Psoas muscle (tissue), 8 donors: ENCODE measurements at places on chromosomes 11 and 22. TPM values are rescaled to one million over a fixed set of nuclear protein-coding genes. Genes with fewer than 3 reads are reported as not detected.

- no peak for DNase-seq
Observed at GRCh38 chr11:111843661-111844060, 27.7 kb downstream of the ALG9 start.

- DNase-seq: no peak
Observed at GRCh38 chr22:25567251-25567675, 2.8 kb downstream of the GRK3 start.

Gene NEU3
- 4.3 TPM for polyA plus RNA-seq

Gene LDHAL6A
- 0.03 TPM for polyA plus RNA-seq

DNA sequence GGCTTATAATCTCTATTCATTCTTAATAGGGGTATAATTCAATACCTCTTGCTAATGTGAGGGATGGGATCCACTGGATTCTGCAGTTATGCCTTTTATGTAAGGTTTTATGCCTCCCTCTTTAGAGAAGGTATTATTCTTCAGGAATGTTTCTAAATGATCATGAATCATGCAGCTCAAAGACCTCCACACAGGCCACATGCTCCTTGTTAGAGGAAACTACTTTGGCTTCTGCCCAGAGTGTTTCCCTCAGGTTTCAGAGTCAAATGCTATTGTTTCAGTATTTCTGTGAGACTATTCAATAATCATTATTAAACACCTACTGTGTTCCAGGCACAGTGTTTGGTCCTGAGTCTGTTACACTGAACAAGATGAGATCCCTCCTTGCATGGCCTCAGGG, 115.9 kb downstream of the RAB38 start:
- no peak for DNase-seq

Gene PIM3
- 66.4 TPM for polyA plus RNA-seq

GRCh38 chr22:20240447-20240764, 27.7 kb downstream of the RTN4R start:
- no peak for DNase-seq

Gene OR52I2
- not detected for polyA plus RNA-seq

Gene ARHGAP42
- polyA plus RNA-seq: 3.8 TPM

Gene OR51B2
- not detected for polyA plus RNA-seq

Gene PTPRJ
- polyA plus RNA-seq: 0.71 TPM

Gene KCNJ4
- polyA plus RNA-seq: 0.01 TPM

GRCh38 chr11:128116885-128117284, 470.5 kb downstream of the ETS1 start:
- DNase-seq: no peak

- no peak for DNase-seq
Observed at GRCh38 chr22:36366291-36366708, 21.5 kb downstream of the MYH9 start.

Gene CST6
- 18.7 TPM for polyA plus RNA-seq

- no peak for DNase-seq
Observed at GRCh38 chr11:105000797-105001196, 22.2 kb downstream of the CASP5 start.

DNA sequence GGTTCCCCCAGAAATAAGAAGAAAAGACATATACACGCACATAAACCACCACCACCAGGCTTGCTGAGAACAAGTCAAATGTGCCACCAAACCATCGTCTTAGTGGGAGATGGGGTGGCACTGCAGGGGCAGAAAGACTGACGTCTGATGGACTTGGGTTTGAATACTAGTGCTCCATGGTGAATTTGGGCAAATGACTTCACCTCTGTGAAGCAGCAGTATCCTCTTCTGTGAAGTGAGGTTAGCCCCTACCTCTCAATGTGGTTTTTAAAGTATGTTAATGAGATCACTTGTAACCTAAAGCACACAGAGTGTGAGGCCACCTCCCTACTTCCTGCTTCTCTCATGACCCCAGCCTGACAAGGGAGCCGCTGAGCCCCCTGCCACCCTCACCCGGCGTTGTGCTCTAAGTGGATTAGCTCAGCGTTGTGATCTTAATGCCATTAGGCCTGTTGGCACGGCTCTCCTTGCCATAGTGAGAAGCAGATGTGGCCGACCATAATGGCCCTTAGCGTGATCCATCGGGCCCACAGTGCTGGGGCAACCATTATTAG, 14.4 kb downstream of the ZBTB16 start:
- peak; percentile 60 for DNase-seq

Gene SLC6A5
- polyA plus RNA-seq: not detected

Gene GAL3ST3
- not detected for polyA plus RNA-seq

DNA sequence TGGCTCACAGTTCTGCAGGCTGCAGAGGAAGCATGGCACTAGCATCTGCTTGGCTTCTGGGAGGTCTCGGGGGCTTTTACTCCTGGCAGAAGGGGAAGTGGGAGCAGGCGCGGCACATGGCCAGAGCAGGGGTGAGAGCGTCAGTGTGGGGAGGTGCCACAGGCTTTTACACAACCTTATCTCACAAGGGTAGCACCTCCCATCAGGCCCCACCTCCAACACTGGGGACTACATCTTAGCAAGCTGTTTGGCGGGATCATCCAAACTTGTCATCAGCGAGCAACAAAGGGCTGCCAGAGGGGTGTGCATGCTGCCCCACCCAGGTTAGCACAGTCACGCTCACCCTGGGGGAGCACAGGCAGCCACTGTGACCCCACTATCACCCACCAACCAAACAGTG, 18.9 kb upstream of the YPEL1 start:
- peak; percentile 34 for DNase-seq

Gene FXYD6
- polyA plus RNA-seq: 14.8 TPM

- no peak for DNase-seq
Observed at GRCh38 chr11:106021181-106021966, 666 bp downstream of the MSANTD4 start.

- no peak for DNase-seq
Observed at GRCh38 chr22:39972641-39973040, 12.4 kb downstream of the TMA7B start.

Gene CASP1
- polyA plus RNA-seq: 4.5 TPM

DNA sequence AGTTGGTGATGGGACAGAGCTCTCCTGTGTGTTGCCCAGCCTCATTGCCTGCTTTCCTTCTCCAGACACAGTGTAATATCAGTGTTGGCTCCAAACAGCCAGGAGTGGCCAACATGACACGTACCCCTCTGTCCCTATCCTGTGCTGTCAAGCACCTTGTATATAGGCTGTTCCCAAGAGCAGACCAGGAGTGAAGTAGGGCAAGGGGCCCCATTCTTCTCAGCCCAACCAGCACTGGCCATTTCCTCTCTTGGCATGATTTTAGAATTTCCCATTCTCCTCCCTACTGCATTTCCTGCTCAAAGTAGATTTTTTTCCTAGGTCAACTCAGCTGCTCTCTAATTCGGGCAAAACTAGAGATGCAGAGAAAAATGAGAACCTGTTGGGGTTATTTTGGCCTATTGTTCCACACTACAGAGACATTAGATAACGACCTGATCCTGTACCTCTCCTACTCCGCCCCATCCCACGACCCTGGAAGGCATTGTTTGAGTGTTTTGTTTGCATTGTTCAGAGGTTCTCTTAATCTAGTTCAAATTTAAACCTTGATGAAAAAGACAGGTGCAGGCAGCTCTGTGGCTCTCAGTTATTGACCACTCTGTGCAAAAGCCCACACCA, 95.6 kb downstream of the RASSF10 start:
- no peak for DNase-seq

GRCh38 chr11:27451244-27451965, 21.2 kb downstream of the LGR4 start:
- no peak for DNase-seq

GRCh38 chr22:38106814-38107578, 3.5 kb downstream of the BAIAP2L2 start:
- DNase-seq: no peak

- peak; percentile 45 for DNase-seq
Observed at GRCh38 chr22:23841736-23842445, 3.1 kb upstream of the DERL3 start.

Gene LGALS12
- 0.22 TPM for polyA plus RNA-seq

DNA sequence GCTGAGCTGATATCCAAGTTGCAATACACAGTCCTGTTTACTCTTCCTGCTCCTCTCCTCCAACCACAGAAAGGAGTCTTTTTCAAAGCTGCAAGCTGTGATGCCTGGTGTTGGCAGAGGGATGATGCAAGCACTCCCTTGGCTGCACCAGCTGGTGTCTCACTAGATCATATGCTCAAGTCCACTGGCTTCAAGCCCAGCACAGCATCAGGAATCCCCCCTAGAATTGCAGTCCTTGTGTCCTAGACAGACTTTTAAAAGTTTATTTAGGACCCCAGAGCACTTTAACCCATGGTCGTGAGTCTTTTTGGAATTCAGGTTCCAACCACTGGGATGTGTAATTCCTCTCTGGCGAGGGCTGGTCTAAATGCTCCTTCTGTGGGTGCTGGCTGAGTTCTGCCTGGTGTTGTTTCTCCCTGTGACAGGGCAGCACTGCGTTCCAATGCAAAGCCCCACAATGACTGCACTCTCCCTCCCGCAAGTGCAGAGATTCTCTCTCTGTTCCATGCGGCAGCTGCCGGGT, 1.9 kb upstream of the HEPN1 start:
- no peak for DNase-seq

DNA sequence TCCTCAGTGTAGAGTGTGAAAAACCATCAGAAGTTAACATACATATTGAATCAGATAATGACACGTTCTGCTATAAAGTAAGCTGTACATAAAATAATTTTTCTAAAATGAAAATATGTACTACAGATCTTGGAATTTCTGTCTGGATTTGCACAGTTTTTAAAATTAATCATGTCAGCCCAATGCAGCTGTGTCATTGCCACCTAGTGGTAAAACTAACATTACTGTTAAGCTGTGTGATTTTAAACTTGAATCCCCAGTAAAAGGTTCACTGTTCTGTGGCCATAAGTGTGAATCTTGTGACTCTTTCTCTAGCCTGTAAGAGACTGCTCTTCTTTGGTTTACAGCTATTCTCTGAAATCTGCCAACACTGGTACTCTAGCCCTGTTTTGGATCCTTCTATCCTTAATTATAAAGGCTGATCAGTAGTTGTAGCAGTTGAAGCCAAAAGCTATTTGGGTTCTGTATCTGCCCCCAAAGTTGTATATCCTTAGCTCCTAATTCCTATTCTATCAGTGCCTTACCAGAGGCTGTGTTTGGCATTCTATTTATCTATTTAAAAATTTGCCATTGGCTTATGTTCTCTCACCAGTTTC, 4.0 kb downstream of the JRKL start:
- no peak for DNase-seq

Gene CYB5R2
- polyA plus RNA-seq: 0.76 TPM

DNA sequence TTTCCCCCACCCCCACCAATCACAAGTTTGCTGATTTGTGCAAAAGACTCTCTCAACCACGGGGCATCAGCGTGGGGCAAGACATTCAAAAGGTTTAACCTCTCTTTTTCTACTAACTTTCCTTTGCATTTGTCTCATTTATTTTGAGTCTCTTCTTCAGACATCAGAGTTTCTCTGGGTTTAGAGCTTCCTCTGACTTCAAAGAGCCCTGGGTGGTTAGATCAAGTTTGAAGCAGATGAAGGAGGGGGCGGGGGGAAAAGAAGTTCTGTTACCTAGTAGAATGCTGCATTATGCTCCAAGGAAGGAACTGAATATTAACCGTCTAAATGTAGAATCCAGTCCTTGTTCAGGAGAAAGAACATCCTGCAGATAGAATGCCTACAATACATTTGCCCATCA, 24.5 kb downstream of the GAS2 start:
- DNase-seq: no peak

DNA sequence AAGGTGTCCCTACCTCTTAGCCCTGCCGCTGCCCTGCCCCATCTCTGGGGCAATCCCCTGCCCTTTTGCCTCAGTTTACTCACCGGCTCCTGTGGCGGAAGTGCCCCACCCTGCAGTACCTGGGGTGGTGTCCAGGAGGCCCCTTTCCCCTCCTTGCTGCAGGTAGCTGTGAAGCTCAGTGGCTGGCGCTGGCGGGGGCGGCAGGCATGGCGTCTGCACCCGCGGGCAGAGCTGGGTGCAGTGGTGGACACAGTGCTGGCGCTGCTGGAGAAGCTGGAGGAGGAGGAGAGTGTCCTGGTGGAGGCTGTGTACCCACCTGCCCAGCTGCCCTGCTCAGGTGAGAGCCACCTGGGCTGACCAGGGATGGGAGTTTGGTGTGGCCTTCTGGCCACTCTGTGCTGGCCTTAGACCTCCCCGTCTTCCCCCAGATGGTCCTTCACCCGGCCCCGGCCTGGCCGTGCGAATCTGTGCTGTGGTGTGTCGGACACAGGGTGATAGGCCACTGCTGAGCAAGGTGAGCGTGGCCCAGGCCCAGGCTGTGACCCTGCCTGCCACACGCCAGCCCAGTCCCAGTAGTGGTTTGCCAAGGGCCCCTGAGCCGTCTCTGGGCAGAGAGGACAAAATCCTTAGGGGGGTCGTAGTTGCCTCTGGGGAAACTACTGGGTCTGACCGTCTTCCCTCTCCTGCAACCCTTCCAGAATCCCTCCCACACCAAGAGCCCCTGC, 4.0 kb downstream of the CARNS1 start:
- no peak for DNase-seq

- no peak for DNase-seq
Observed at GRCh38 chr11:123375832-123376231, 54.2 kb upstream of the GRAMD1B start.

DNA sequence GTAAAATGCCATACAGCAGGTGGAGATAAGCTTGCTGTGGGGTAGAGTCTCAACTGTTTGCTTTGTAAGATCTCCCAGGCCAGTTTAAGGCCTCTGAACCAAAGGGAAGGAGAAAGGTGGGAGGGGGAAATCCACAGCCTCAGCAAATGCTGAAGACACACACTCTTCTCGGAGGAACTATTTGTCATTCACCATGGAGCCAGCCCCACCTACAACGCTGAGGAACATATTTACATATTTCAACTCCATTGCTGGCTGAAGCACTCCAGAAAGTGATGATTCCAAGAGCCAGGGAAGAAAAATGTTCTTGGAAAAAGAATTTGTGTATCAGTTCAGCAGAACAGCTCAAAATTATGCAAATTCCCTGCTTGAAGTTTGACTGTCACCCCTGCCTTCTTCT, 6.5 kb downstream of the TENM4 start:
- DNase-seq: no peak

DNA sequence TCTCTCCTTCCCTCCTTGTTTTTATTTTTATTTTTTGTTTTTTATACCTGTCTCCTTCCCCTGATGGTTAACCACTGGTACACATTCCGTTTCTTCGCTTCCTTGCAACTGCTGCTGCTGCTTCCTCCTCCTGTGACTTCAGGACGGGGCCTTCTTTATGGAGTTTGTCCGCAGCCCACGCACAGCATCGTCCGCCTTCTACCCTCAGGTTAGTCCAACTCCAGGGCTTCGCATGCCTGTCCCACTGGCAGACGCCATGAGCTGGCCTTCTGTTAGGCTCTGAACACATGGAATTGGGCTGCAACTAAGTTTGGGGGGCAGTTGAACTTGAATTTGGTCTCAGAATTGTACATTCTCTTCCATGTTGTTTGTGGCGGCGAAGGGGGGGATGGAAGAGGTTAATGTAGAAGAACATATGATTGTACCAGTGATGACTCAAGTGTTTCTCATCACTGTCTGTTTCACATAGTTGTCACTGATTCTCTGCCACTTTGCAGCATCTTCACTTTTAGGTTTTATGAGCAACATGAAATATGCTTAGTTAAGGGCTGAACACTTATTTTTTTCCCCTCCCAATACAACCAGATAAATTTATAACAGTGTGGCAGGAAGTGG, 83.0 kb upstream of the YWHAH start:
- DNase-seq: no peak

Gene OR10A2
- not detected for polyA plus RNA-seq
